ENCODE measurements at places on chromosomes 11 and 22.
A peak's percentile ranks its signal among the peaks of the same experiment; 100 is the strongest.

- DNase-seq: no peak
Measured at GRCh38 chr11:118417801-118418200, 16.4 kb downstream of the ATP5MG start.

GRCh38 chr11:120432056-120433018 is 79.2 kb upstream of the GRIK4 start:
- peak; percentile 98 for DNase-seq

- no peak for DNase-seq
Measured at GRCh38 chr11:58530236-58530635, 22.3 kb upstream of the OR5B21 start.

- no peak for DNase-seq
Measured at GRCh38 chr11:112963368-112963955, 2.2 kb downstream of the NCAM1 start.

- no peak for DNase-seq
Measured at GRCh38 chr11:19284881-19285280, 44.1 kb upstream of the E2F8 start.

GRCh38 chr11:125777309-125777708 is 1.3 kb downstream of the PATE2 start:
- DNase-seq: peak; percentile 64

DNA sequence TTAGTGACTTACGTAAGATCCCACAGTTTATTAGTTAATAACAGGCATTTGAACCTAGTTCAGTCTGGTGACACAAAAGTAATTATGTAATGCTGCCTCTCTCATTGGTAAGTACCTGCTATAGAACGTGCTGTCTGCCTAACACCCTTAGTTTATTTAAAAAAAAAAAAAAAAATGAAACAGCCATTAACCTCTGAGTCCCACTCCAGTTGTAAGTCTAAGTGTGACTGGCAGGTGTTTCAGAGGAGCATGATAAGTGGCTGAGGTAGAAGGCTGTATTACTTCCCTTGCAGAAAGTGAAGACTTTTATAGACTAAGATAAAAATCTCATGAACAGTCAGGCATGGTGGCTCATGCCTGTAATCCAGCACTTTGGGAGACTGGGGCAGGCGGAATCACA is 140.5 kb downstream of the TRIM44 start:
- no peak for DNase-seq

DNA sequence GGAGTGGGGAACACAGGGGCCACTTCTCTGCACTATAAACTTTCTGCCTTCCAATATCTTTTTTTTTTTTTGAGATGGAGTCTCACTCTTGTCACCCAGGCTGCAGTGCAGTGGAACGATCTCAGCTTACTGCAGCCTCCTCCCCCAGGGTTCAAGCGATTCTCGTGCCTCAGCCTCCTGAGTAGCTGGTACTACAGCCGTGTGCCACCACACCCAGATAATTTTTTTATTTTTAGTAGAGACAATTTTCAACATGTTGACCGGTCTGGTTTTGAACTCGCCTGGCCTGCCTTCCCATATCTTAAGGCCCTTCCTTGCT is 1.7 kb downstream of the SLC3A2 start:
- DNase-seq: no peak

- DNase-seq: peak; percentile 28
Measured at GRCh38 chr11:76768088-76768908, 14.9 kb upstream of the TSKU start.

DNA sequence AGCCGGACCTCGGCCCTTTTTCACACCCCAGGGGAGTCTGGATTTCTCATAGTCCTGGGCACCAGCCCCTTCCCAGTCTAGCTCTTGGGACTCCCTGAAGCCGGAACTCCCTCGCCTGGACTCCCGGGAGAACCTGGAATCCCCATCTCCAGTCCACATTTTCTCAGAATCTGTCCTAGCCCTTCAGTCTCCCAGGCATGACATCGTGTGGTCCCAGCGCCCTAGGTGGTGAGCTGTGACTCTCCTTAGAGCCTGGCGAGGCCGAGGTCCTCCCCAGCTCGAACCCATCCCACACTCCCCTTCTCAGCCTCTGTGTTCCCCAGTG is 673 bp upstream of the DUSP18 start:
- no peak for DNase-seq

GRCh38 chr11:79742176-79742575 is 301.3 kb upstream of the TENM4 start:
- DNase-seq: no peak

DNA sequence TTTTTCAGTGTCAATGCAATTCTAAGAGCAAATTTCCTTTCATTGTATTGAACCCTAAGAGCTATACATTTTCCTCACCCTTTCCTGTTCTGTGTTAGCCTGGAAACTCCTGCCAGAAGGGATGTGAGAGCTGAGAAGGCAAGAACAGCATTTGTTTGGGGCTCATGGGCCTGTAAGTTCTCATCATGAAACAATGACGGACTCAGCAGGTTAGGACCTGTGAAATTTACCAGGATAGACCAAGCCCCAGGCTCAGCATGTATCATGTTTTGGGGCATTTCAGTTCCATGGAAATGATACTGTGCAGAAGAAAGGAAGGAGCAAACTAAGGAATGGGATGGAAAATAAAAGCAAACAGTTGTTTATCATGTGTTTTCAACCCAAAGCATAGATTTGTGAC is 41.6 kb downstream of the NTM start:
- DNase-seq: no peak

DNA sequence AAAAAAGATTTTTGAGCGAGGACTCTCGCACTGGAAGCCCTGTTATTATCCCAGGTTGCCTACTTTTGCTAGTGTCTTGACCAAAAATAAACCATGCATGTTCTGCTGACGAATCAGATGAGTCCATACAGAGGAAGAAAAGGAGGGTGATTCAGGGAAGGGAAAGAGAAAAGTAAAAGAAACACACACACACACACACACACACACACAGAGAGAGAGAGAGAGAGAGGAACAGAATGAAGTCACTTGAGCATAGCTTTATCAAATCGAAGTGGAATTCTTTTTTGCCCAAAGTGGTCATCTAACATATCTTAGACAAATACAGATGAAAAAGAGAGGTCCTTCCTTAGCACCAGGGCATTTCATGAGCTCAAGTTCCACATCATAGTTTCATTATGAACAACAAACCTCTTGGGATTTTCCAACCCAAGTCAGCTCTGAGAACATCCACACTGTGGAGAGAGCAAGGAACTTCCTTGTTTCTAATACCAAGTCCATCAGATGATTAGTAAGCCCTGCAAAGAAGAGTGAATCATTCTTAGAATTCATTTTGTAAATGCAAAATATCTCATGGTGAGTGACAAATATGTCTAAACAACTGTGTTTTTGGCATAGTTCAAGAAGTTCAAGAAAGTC is 7.7 kb upstream of the MMP12 start:
- DNase-seq: peak; percentile 8

GRCh38 chr22:49090853-49091135 is 736.9 kb downstream of the BRD1 start:
- DNase-seq: no peak

Data from fibroblast of pulmonary artery (primary cell).